ENCODE measurements at places on chromosomes 7 and 10.

- DNase-seq: no peak
Measured at GRCh38 chr7:21028186-21028585, 241.5 kb upstream of the SP8 start.

- DNase-seq: no peak
Measured at GRCh38 chr10:74275755-74276290, 124.8 kb downstream of the ADK start.

- no peak for DNase-seq
Measured at GRCh38 chr10:74910976-74911350, 84.6 kb downstream of the KAT6B start.

- DNase-seq: no peak
Measured at GRCh38 chr7:157856873-157857577, 520.2 kb downstream of the DNAJB6 start.

DNA sequence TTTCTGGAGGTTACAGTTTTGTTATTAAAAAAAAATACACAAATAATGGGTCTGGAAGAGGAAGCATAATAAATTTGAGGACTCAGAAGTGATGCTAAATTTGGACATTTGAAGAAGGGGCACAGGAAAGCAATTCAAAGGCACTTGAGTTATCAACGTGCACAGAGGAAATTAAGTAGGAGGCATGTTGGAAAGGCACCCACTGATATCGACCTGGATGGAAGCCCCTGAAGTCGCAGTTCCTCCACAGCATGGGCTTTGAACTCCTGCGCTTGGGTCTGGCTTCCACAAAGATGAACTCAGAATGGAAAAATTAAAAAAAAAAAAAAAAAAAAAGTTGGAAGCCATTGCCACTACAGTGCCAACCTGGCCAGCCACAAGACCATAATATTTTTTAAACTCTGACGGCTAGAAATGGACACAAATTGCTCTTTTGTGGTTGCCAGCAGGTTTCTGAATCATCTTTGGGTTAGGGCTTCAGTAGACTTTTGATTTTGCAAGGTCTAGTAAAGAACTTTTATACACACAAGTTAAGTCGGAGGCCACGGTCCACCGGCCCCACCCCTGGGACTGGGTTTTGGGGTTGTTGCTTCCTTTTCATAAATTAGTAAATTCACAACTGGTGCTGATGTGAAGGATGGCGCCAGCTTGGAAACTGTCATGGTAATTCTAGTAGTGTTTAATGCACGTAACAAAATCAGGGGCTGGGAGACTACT, 21.6 kb downstream of the JCAD start:
- DNase-seq: no peak

DNA sequence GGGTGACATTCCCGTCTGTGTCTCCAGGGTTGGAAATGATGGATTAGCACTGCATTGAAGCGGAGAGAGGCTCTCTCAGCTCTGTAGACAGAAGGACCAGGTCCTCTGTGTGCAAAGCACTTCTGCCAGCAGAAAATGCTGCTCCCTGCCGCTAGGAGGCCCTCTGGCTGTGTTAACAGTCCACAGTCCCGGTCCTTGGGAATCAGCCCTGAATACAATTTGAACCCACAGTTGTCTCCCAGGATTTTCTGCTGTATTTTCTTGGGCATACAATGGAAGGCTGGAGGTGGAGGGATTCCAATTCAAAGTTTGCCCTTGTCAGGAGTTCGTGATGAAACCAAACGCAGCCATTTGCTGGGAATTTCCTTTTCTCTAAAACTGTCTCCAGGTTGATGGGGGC, 205.2 kb downstream of the GLRX3 start:
- no peak for DNase-seq

- DNase-seq: no peak
Measured at GRCh38 chr7:42950417-42950816, 18.2 kb downstream of the MRPL32 start.

- no peak for DNase-seq
Measured at GRCh38 chr10:128630787-128631252, 504.6 kb upstream of the MKI67 start.

DNA sequence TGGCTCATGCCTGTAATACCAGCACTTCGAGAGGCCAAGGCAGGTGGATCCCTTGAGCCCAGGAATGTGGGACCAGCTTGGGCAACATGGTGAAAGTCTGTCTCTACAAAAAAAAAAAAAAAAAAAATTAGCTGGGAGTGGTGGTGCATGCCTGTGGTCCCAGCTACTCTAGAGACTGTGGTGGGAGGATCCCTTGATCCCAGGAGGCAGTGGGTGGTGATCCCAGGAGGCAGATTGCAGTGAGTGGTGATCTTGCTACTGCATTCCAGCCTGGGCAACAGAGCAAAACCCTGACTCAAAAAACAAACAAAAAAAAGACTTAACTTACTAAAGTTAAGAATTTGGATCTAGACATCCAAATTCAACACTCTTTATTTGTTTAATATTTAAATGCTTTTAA, 10.2 kb upstream of the ADO start:
- no peak for DNase-seq

DNA sequence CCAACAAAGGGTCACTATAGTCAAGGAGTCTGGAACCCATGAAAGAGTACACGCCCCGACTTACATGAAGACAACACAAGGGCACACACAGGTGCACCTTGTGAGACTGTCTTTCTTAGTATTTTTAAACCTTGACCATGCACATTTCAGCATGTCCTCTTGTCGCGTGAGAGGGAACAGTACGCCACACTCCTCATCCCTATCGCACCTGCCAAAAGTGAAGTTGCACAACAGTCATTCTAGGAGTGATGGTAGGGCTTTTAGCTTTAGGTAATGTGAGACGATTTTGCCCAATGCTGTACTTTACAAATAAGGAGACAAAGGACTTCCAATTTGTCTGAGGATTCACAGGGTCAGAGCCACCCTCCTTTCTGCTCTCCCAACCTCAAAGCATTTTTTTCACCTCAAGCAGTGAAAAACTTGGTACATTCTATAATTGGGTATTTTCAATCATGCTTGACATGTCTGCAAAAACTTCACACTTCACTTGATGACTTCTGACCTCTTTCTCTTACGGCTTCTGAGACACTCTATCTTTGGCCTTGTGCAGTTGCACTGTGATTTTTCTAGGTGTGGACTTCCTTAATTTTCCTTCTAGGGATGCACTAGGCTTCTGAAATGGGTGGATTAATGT, 173.9 kb upstream of the GRB10 start:
- DNase-seq: no peak

DNA sequence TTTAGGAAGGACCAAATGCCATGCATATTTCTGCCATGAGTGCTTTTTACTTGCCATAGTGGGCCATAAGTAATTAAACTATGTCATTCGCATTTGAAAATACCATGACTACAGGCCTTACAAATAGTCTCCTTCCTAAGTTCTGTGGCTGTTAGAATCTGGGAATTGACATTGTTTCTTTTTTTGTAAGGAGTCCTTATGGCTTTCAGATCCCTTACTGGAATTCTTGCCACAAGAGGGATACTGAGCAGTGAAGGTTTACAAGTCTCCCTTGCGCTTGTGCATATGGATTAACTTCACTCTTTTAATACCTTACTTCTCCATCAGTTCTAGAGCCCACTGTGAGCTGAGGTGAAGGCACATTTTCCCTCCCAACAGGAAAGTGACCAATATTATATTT, 166.0 kb downstream of the NRG3 start:
- DNase-seq: no peak

DNA sequence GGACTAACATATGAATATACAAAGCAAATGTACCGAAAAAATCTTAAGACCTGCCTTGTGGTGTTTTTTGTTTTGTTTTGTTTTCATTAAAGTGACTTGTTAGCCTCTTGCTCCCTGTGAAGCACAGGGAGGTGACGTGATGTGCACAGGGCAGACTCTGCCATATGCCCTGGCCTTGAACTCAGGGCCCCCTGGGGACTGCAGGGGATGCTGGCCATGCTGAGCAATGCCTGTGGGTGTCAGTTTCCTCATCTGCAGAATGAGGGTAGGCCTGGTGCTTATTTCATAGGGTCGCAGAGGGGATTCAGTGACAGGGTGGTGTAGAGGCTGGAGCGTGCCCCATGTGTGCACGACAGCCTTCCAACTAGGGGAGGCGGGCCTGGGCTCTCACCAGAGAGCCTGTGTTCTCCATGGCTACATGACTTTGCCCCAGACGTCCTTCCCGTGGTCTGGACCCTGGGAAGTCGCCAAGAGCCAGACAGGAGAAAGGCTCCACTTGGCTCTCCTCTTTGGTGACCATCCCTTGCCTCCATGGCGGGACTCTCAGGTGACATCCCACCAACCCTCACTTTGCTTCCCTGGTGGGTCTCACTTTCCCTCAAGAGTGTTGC, 14.5 kb downstream of the EGFR start:
- DNase-seq: no peak

DNA sequence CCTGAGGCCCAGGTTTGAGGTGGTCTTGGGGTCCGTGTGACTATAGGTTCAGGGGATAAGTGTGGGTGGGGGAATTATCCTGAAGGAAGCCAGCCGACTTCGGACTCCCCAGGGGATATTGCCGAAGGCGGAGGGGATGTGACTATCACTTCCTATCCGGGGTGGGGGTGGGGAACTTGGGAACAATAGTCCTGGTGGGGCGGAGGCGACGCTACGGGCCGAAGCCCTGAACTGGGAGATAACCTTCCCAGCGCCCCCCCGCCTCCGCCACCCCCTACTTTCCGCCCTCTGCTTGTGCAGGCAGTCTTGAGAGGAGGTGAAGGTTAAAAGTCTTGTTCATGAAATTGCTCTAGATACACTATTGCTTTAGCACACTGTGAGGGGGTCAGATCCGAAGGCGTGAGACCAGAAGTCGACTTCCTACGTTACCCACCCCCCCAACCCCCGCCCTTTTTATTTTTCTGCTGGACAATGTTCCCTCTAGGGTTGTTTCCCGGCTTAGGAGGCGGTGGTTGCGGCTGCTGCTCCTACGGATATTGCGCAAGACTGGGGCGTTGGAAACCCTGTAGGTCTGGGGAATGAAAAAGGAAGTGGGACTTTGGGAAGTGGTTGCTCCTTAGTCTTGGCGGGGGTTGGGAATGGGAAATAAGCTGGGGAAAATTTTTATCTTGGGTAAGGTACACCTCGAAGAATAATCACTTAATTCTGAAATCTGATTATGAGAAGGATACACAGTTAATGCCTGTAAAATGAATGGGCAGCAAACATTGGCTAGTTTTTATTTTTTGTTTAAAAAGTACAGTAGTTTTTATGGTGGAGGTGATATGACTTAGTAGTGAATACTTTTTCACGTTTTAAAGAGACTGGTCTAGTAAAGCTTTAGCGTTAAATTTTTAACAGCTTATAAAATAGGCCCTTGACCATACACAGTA, 1.5 kb downstream of the PTPN12 start:
- no peak for DNase-seq

- DNase-seq: no peak
Measured at GRCh38 chr7:47549916-47550315, 32.0 kb downstream of the TNS3 start.

DNA sequence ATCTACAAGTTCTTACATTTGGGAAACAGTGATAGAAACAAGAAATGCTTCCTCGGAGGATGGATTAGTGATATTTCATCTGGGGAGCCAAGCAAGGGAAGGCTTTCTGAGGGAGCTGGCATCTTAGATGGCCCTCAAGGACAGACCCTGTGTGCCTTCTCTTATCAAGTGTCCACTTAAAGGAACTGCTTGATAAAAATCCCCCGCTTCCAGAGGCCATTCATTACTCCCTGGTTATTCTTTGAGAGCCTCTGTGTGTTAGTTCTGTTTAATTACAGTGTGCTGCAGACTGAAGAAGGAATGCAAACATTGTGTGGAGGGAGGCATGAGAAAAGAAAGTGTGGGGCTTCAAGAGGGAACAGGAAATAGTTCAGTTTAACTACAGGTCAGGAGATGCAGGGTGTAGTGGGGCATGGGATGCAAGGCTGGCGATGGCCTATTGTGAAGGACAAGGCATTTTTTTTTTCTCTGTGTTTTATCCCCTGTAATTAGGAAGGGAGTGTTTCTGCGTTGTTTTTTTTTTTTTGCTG, 145.4 kb downstream of the SNX10 start:
- DNase-seq: no peak
